K562 (cell line): ENCODE measurements at places on chromosomes 5 and 9. TPM values are rescaled to one million over a fixed set of nuclear protein-coding genes. Genes with fewer than 3 reads are reported as not detected.

The GPBP1 gene
- total RNA-seq: 67.8 and 68.4 TPM in 2 replicates

The SLC12A7 gene
- 1.8 and 1.9 TPM in 2 replicates for total RNA-seq

The HTR1A gene
- not detected in 2 replicates for total RNA-seq

The FOXD4L3 gene
- total RNA-seq: not detected in 2 replicates

The DEPDC1B gene
- 41.6 and 43.2 TPM in 2 replicates for total RNA-seq

The TOMM5 gene
- 262 and 298 TPM in 2 replicates for total RNA-seq

The PCDHA1 gene
- not detected in 2 replicates for total RNA-seq

The NDOR1 gene
- 32.6 and 36.9 TPM in 2 replicates for total RNA-seq

The SLC34A3 gene
- not detected in 2 replicates for total RNA-seq
